Putamen (tissue), 1 donor: ENCODE measurements at places on chromosomes 5 and 9.
A peak's percentile ranks its signal among the peaks of the same experiment; 100 is the strongest.

- no peak for DNase-seq
Measured at GRCh38 chr5:112366987-112367386, 52.1 kb downstream of the EPB41L4A start.

- peak; percentile 56 for DNase-seq
Measured at GRCh38 chr5:74476819-74477453, 163.6 kb downstream of the ENC1 start.

- no peak for DNase-seq
Measured at GRCh38 chr9:134959126-134959970, 41.6 kb upstream of the FCN1 start.

DNA sequence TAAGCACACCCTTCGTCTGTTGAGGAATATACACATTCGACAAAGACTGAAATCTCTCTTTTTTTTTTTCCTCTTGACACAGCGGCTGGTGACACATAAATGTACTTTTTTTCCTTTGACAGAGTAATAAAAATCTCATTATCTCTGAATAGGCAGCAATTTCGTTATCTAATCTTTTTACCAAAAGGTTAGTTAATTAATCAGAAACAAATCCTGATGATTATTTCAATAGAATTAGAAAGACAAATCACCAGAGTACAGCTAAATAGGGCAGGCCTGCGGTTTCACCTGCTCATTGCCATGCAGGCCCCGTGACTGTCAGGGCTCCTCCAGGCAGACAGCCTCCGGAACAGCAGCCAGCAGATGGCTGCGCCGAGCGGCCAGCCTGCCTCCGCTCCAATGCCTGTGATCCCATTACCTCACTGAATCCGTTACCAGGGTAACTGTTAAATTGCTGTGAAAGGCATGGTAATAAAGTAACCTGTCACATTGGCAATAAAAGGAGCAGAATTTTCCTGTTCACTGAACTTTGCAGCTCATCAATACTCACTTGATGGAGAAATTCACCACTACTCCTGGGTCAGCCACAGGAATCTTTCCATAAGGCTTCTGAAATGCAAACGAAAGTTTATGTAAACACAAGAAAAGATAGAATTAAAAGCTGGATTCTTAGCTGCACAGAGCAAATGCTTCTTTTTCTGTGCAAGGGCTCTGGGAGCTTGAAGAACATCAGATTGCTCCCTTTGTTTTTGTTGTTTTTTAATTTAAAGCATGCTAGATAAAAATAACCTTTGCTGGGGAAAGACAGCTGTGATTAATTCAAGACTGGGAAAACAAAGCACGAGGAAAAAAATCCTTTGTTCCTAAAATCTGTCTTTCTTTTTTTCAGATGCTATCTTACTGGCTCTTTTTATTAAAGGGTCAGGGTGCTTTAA, 666.4 kb upstream of the ZNF608 start:
- peak; percentile 91 for DNase-seq

GRCh38 chr5:116521173-116521872, 53.3 kb downstream of the SEMA6A start:
- no peak for DNase-seq

DNA sequence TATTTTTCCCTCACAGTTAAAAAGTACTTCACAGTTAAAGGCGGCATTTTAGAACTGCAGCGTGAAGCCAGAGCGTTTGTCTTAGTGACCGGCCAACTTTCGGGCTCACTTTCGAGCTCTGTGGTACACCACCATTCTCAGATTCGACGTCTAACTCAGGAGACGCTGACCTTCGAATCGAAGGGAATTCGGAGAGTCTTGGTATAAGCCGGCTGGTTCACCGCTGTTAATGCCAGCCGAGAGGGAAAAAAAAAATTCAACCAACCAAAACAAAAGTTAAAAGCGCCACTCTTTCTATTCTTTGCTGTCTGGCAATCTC, 544 bp upstream of the SNX24 start:
- DNase-seq = no peak

DNA sequence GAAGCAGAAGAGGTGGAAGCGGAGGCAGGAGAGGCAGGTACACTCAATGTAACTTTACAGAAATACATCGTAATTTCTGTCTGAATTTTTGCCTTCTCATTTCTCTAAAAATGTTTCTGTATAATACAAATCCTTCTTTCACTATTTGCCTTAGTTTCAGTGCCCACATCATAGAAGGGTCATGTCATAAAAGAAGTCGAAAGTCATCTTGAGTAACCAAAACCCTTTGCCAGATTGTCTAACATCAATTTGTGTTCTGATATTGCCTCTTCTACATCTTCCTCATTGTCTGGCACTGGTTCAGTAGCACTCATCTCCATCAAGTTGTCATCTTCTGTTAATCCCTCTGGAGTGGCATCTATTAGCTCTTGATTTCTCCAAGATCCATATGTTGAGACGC, 6.2 kb upstream of the CYFIP2 start:
- DNase-seq = no peak

- DNase-seq = peak; percentile 66
Measured at GRCh38 chr5:88826646-88827585, 56.1 kb downstream of the MEF2C start.

GRCh38 chr5:67094476-67095300, 101.9 kb downstream of the CD180 start:
- no peak for DNase-seq

DNA sequence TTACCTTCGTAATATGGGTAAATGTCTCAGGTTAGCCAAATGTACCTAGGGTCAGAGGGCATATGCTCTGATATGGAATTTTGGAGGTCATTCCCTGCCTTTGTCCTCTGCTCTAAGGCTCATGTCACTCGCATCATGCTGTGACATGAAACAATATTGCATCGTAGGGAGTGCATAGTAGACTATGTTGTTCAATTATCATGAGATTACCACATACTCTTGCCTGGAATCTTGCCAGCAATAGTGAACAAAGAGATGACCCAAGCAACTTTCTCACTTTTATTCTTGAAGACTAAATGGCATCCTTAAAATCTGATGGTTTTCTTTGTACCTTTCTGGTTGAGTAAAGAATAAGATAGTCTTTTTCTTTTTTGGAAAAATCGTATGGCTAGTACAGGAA, 27.6 kb downstream of the ZNF462 start:
- DNase-seq = no peak

DNA sequence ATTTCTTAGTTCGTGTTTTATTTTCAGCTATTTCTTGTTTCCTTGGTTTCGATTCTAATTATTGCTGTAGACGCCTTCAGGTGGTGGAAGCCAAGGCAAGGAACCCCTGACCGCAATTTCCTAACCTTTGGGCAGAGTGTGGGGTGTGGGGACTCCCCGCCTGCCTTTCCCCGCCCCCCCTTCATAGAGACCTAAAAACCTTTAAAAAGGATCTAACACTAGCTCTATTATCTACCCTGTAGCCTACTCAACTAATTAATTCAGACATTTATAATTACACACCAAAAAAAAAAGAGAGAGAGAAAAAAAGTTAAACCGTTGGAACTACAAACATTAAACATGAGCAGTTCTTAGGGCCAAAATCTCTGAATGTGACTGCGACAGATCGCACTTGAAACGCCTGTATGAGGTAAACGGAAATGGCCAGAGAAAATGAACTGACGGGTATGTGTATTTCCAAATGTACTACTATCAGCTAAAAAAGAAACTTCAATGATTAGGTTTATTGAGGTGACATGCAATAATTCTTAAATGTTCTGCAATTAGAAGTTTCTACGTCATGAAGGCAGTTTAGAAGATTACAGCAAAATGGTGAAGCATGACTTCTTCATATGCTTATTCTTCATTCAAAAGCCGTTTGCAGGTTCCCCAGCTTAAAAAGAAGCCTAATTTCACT, 19.0 kb upstream of the FER start:
- peak; percentile 19 for DNase-seq

DNA sequence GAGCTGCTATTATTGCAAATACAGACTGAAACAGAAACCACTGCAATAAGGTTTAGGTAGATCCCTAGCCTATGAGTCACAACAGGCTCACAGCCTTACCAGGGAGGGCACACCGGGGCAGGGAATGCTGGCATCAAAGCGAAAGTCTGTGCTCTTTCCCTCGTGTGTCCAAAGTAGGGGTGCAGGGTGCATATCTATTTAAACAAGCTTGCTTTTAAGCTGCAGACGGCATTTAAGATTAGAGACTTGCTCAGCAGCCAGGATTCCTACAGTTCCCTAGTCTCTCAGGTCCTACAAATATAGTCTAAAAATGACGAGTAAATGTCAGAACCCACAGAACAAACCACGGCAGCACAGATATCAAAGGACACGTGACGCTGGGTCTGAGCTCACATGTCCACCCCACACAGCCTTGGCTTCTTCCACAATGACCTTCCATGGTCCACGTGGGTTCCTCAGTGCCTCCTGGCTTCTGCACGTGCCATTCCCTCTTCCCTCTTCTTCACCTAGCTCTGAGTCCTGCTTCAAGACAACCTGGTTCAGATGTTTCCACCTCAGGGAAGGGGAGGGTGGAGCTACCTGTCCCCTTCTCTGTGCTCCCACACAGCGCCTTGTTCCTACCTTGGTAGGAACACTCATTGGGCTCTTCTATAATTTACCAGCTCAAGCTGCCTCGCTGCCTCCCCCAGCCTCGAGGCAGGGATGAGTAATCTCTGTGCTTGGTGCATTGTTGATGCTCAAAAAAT, 193.2 kb downstream of the MAPKAP1 start:
- peak; percentile 58 for DNase-seq

DNA sequence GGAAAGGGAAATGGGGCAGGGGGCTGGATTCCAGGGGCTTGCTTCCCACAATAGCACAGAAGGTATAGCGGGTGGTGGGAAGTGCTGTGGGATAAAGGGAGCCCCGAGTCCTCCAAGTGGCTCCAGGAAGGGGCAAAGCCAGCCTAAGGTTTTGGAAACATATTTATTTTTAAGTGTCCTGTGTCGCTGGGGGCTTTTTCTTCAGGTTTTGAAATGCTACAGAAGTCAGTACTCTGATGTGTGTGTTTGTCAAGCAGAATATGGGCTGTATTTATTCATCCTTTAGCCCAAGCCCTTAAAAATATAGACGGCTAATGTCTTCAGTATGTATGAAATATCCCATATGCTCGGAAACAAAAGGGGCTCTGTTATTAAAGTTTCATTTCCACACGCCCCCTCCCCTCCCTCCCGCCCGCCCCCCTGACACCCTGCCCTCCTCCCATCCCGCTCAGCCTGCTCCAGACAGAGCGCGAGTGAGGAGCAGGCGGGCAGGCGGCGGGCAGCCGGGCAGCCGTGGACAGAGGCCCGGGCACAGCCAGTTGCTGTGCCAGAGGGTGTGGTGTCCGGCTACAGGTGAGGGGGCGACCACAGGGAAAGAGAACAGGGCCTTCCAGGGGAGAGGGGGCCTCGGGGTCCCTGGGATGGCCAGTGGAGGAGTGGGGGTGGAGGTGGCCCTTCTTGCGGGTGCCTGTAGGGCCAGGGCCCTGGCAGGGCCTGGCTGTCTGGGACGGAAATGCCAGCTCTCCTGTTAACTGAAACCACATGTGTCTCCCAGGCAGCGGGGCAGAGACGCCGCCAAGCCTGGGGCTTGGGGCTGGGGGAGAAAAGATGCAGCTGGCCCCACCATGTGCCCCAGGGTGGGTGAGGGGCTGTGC, 39.6 kb upstream of the SYNPO start:
- no peak for DNase-seq

GRCh38 chr5:1834022-1834551, 32.9 kb downstream of the NDUFS6 start:
- no peak for DNase-seq

GRCh38 chr5:157288405-157289163, 22.7 kb downstream of the CYFIP2 start:
- no peak for DNase-seq

DNA sequence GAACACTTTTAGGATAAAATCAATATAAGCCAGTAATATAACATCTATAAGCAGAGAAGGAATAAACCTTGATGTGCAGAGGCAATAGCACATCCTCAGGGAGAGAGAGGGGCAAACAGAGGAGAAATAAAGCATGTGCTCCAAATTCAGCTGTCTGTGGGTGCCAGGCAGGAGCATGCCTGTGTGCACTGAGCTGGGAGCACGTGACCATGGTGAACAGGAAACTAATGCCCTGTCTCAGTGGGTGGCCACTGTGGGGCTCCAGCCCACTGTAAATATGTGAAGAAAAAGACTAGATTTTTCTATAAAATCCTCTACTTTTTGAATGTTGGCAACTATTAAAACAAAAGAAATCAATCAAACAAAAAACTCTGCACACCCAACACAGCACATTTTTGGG, 55.3 kb downstream of the FYB1 start:
- no peak for DNase-seq

GRCh38 chr5:144187699-144188294, 17.1 kb downstream of the KCTD16 start:
- DNase-seq = no peak

GRCh38 chr9:13278368-13279246, 885 bp downstream of the MPDZ start:
- peak; percentile 76 for DNase-seq

DNA sequence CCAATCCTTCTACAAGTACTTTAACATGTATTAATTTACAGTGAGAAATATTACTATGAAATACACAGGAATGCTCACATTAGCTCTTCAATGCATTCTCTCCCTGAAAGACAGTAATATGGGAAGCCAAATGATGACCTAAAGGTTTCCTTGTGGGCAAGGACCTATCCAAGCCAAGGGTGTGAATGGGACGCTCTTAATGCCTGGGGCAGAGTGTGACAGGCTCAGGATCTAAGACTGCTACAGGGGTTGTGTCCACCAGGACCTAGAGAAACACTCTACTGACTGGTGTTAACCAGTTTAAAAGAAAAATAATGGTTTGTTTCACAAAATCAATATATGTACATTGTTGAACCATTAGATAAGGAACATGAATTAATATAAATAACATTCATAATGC, 158.7 kb downstream of the FGF1 start:
- DNase-seq = no peak

GRCh38 chr5:122091936-122092600, 14.0 kb upstream of the LOX start:
- DNase-seq = no peak
